ENCODE measurements at places on chromosomes 2 and 18.
A peak's percentile ranks its signal among the peaks of the same experiment; 100 is the strongest.

- DNase-seq = no peak
These were observed 73.3 kb upstream of the TFCP2L1 start for GRCh38 chr2:121358291-121358690.

GRCh38 chr2:85666435-85667316, 1.3 kb downstream of the SFTPB start:
- no peak for DNase-seq

- DNase-seq = no peak
These were observed 158.1 kb upstream of the SLC39A10 start for GRCh38 chr2:195498839-195499490.

DNA sequence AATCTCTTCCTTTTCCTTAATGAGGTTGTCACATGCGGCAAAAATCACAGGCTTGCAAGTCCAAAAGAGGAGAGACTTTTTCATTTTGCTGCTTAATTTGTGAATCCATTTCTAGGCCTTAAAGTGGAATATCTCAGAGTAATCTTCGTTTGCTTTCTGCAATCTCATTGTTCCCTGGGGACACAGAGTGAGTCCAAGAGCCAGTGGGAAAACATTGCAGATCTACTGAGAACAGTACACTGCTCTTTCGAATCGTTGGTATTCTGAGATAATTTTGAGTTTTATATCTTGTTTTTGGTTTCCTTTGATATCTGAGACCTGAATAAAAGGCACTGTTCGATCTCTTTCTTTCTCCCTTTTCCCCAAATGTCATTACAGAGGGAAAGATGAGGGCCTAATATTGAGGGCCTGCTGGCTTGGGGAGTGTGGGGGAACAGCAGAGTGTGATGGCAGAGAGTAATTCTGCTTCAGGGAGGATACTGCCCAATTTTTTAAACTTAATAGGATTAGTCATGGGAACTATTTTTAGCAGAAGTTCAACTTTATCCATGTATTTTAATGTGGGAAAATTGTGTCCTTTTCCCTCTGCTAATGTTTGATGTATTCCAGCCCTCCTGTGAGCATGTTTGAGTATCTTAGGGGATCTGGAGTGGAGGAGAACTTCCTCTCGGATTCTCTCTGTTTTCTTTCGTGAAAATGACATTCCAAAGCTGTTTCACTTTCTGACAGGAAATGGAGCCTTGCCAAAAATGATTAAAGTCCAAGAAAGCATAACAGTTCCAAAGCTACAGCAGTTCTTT, 418.2 kb upstream of the ZEB2 start:
- no peak for DNase-seq

- no peak for DNase-seq
These were observed 11.9 kb upstream of the DNAH7 start for GRCh38 chr2:196080526-196080925.

- DNase-seq = no peak
These were observed 540.1 kb downstream of the CMPK2 start for GRCh38 chr2:6325616-6326015.

- no peak for DNase-seq
These were observed 139.6 kb downstream of the CTIF start for GRCh38 chr18:48678237-48679115.

DNA sequence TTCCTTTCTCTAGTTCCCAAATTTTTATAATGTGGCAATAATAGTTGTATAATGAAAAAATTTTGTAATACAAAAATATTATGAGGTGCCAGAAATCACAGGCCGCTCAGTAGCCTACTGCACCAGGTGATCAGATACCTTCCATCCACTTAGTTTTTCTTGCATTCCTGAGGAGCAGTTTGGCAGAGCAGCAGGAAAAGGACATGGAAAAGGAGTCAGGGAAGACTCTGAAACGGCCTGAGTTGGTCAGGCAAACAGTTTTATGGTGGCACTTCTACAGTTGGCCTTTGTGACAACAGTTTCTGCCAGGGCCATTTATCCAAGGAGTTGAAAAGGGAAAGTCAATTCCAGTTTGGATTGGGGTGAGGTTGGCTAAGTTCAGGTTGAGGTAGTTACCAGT, 165.4 kb upstream of the ALPP start:
- DNase-seq = no peak

DNA sequence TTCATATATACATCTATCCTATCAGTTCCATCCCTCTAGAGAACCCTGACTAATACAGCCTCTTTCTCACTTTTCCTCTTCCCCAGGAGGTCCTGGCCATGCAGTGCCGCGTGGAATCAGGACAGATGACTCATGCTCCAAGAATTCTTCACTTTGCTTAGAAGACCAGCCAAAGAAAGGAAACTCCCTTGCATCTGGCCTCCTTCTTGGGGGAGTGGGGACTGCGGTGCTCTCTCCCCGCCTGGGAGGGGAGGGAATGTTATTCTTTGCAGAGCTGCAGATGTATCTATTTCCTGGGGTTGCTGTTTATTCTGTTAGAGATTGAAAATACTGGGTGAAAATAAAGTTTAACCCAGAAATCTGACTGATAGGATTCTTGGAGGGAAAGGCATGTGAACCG, 111.5 kb upstream of the SH3BP4 start:
- no peak for DNase-seq

DNA sequence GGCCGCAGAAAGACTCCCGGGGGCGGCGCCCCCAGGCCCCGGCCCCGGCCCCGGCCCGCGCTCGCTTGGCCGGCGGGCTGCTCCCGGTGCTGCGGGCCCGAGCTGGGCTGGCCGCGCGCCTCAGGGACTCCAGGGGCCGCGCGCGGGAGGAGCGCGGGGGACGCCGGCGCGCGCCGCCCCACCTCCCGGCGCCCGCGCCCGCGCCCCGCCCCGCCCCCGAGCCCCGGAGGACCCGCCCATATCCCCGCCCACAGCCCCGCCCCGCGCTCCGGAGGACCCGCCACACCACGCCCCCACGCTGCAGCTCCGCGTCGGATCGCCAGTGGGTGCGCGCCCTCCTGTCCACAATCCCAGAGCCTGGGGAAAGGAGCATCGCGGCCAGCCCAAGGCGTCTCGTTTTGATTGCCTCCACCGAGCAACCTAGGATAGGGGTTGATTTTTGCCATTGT, at the start of gene PARD6G:
TSS of gene PARD6G (minus strand) at position 122 of the 449 bp plus-strand sequence. CDS start 166 bp downstream, outside the sequence.
- no peak for DNase-seq

GRCh38 chr2:239816576-239817467, 208.3 kb downstream of the NDUFA10 start:
- DNase-seq = peak; percentile 5

DNA sequence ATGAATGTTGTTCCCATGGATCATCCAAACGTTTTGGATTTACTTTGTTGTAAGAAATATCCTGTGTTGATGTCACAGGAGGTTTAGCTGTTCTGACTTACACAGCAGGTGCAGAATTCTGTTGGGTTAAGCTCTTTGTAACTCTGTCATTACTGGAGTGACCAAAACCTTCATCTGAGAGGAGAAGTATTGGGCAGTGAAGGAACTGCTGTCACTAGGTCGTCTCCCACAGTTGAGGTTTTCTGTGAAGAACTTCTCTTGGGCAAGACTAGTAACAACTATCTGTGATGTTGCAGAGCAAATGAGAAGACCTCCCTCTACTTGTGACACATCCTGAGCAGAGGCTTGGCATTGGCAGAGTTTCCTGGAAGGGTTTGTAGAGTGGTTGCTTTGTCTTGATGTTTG, 2.9 kb downstream of the SPTBN1 start:
- DNase-seq = no peak

- no peak for DNase-seq
These were observed 15.9 kb upstream of the ARMC9 start for GRCh38 chr2:231182513-231182899.

DNA sequence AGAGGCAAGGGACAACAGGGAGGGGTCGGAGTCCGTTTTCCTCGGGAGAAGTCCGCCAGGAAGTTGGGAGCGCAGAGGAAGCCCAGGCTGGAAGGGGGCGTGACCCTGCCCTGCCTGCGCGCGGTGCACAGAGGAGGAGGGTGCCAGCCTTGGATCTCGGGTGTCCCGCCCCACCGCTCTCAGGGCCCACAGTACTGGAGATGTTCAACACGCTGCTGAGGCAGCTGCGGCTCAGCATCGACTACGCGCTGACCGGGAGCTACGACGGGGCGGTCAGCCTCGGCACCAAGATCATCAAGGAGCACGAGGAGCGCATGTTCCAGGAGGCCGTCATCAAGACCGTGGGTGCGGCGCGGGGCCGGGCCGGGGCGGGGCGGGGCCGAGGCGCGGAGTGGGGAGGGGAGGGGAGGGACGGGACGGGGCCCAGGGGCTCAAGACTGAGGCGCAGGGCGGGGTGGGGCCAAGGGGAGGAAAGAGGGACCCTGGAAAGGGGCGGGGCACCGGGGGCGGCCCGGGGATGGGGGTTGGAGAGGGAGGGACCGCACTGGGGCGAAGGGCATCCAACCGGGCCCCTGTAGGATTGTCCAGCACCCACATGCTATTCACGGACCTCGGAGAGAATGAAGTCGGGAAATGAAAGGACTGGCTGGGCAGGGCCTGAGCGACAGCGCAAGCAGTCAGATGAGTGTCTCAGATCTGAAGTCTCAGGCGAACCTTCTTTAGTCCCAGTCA, 36.6 kb downstream of the POMC start:
- DNase-seq = no peak

DNA sequence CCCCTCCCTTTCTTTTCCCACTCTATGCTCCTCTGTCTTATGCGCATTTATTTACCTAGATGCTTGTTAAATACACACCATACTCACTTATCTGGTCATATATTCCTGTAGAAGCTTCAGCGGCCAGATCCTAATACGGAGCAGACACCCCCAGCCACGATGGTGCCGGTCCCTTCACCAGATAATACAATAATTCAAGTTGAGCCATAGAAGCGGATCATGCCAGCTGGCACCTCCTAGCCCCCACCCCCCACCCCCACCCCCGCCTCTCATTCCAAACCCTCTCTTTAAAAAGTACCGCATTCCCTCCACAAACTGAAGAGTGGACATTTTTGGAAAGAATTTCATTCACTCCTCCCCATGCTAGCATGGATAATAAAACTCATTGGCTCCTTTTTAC, 95.2 kb downstream of the BIN1 start:
- no peak for DNase-seq

GRCh38 chr18:27198036-27198435, 12.9 kb upstream of the CHST9 start:
- no peak for DNase-seq

DNA sequence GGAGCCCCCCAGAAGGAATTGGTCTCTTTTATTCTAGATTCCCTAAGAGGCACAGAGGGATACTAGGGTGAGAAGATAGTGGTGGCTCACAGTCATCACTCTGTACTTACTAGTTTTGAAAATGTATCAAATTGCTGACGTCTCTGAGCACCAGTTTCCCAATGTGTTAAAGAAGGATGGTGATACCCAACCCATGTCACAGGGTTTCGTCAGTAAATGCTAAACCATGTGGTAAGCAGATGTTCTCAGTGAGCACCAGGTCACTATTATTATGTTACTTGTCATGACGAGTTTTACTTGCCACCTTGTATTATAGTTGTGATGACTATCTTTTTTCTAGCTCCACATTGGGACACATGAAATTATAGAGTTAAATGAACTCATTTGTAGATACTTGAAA, 54.7 kb downstream of the NEDD4L start:
- DNase-seq = no peak

DNA sequence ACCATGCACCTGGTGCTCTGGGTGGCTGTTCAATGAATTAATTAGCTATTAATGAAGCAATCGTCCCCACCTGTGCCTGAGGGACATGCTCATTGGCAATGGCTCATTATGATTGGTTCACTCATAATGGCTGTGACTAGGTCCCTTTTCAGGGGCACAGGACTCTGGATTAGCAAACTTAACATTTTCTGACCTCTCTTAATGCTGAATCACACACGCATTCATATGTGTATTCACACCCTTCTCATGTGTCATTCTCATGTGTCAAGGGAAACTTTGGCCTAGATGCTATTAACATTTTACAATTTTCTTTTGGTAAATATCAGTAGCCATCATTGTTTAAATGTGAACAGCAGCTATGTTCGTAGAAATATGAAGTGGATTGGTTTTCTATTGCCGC, 98.9 kb upstream of the PMAIP1 start:
- DNase-seq = no peak

DNA sequence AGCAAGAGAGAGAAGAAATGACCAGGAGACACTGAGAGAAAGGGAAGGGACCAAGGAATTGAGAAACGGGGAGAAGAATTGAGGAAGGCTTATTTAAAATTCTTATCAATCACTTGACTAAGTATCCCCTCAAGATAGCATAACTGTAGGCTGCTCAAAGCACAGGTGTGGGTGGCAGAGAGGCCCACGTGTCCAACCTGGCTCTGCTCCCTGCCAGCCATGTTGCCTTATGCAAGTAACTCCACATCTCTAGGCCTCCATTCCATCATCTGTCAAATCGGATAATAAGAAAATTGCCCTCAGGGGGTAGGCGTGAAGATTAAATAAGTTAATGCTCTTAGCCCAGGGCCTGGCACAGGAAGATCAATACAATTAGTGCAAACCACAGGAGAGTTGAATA, 7.4 kb upstream of the NPAS2 start:
- DNase-seq = no peak
